Heart right ventricle (tissue), 16 donors: ENCODE measurements at places on chromosomes 1 and 21. TPM values are rescaled to one million over a fixed set of nuclear protein-coding genes. Genes with fewer than 3 reads are reported as not detected.

GJA9 gene
- not detected for total RNA-seq

SPRR2G gene
- not detected for total RNA-seq

RNU1-3 gene
- total RNA-seq = 1,075 TPM

S100A8 gene
- 22.3 TPM for total RNA-seq

JAK1 gene
- 83.5 TPM for total RNA-seq

TRIM17 gene
- not detected for total RNA-seq

IFI6 gene
- 32.8 TPM for total RNA-seq

- no peak for DNase-seq
- H3K4me3 ChIP-seq = no peak overlapping the region
- H3K27ac ChIP-seq = no peak overlapping the region
- H3K36me3 ChIP-seq = no peaks in the 10 kb centered on the region
These were observed 12.2 kb downstream of the C1orf74 start for GRCh38 chr1:209772126-209772525.

DNA sequence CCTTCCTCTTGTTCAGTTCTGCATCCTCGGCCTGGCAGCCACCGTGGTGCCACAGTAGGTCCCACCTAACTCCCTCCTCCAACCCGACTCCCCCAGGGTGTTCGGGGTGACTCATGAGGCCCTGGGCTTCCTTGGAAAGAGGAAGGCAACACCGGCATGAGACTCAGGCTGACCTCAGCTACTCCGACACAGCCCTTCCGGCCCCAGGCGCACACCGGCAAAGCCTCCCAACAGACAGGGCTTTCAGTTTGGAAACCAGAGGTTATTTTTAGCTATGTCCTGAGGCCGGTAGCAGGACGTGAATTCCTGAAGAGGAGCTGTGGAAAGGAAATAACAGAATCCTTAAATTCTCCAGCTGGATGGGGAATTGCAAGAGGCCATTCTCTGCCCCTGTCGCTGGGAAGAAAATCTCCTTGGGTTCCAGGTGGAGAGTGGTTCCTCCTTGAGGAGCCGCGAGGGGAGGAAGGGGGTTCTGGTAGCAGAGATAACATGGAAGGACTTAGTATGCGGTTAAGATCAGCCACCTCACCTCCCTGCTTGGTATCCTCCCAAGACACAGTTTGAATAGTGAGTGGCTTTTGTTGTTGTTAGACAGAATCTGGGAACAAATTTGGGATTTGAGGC lies 24.4 kb downstream of the PLXNA2 start:
- H3K27me3 ChIP-seq = no peaks in the 10 kb centered on the region
- no peak overlapping the region for H3K4me3 ChIP-seq
- H3K27ac ChIP-seq = peak overlapping the region; percentile 86
- H3K4me1 ChIP-seq = peaks cover 74% of the 10 kb centered on the region
- peak; percentile 87 for DNase-seq

- H3K4me3 ChIP-seq = no peak overlapping the region
- H3K36me3 ChIP-seq = no peaks in the 10 kb centered on the region
- no peaks in the 10 kb centered on the region for H3K27me3 ChIP-seq
- DNase-seq = no peak
These were observed 280.2 kb downstream of the ASTN1 start for GRCh38 chr1:176884286-176884685.

DNA sequence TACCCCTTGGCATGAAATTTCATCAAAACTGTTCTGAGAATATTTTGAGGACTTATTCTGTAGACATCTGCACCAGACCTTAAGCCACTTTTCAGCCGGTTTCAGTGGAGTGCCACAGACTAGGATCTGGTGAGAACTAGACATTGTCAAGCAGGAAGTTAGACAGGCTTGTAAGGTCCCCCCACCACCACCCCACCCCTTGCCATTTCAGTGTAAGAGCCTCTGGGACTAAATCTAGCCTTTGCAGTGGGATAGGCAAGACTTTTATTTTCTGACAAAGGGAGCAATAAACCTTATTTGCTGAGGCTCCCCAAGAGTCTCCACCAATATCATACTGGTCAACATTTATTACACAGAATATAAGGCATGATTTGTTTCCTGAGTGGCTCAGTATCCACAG lies 77.9 kb upstream of the EXO1 start:
- no peaks in the 10 kb centered on the region for H3K4me1 ChIP-seq
- no peaks in the 10 kb centered on the region for H3K36me3 ChIP-seq
- no peak for DNase-seq
- no peak overlapping the region for H3K4me3 ChIP-seq
- no peak overlapping the region for H3K27ac ChIP-seq
- H3K27me3 ChIP-seq = no peaks in the 10 kb centered on the region

- no peak overlapping the region for H3K4me3 ChIP-seq
- H3K36me3 ChIP-seq = no peaks in the 10 kb centered on the region
- DNase-seq = no peak
- H3K27me3 ChIP-seq = no peaks in the 10 kb centered on the region
- no peak overlapping the region for H3K27ac ChIP-seq
These were observed 109.1 kb downstream of the HHAT start for GRCh38 chr1:210437781-210438180.

GRCh38 chr1:194298007-194298598 lies 1111.7 kb upstream of the B3GALT2 start:
- H3K27ac ChIP-seq = no peak overlapping the region
- no peak for DNase-seq

DNA sequence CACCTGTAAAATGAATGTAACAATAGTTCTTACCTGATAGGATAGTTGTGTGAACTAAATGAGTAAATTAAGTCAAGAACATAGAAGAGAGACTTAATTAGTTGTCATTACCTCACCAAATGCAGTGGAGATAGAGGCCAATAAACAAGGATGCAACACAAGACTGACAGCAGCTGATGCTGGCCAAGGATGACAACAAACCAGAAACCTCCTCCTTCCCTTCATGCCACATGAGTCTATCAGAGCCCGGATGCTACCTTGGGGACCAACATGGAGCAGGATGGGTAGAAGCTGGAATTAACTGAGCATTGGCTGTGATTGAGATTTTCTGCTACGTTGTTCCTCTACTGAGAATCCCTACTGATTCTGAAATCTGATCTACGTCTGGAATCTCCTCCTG lies 30.3 kb upstream of the USP1 start:
- H3K36me3 ChIP-seq = no peaks in the 10 kb centered on the region
- no peak overlapping the region for H3K27ac ChIP-seq
- no peaks in the 10 kb centered on the region for H3K4me1 ChIP-seq
- H3K27me3 ChIP-seq = peaks cover 4% of the 10 kb centered on the region
- H3K4me3 ChIP-seq = no peak overlapping the region

DNA sequence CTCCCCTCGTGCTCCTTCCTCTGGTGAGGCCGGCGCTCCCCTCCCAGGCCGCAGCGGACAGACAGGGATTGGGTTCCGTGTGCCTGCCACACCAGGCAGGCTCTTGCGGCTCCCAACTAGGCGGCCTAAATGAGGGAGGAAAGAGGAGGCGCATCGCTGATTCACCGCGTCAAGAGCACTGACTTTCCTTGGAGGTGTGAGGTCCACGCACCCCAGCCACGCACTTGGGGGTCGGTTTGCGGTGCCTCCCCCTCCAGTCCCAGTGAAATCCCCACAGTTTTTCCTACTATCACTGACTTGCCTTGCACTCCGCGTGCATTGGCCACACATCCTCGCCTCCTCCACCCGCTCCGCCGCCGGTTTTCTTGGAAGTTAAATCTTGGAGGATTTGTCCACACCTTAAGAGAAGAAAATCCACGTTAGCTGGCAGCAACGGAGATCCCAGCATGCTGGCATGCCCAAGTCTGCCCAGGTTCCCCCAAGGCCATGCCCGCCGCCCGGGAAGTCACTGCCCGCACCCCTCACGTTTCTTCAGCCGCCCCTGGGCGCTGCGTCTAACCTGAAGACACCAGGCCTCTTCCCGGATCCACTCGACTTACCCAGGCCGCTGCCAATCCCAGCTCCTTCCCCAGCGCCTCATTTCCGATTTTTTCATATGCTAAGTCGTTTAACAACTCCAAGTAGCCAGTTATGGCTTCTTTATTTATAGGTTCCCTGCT lies 1.1 kb upstream of the FOXD3 start:
- DNase-seq = no peak
- H3K36me3 ChIP-seq = peaks cover 10% of the 10 kb centered on the region
- H3K27me3 ChIP-seq = peaks cover 100% of the 10 kb centered on the region
- H3K27ac ChIP-seq = no peak overlapping the region
- peaks cover 8% of the 10 kb centered on the region for H3K4me1 ChIP-seq

- H3K36me3 ChIP-seq = peaks cover 18% of the 10 kb centered on the region
- H3K4me1 ChIP-seq = peaks cover 64% of the 10 kb centered on the region
These were observed 773 bp downstream of the CNST start for GRCh38 chr1:246566813-246567645.

GRCh38 chr21:31880816-31881215 lies 8.0 kb downstream of the HUNK start:
- no peaks in the 10 kb centered on the region for H3K36me3 ChIP-seq
- peaks cover 7% of the 10 kb centered on the region for H3K27me3 ChIP-seq
- H3K4me1 ChIP-seq = no peaks in the 10 kb centered on the region
- no peak overlapping the region for H3K27ac ChIP-seq

DNA sequence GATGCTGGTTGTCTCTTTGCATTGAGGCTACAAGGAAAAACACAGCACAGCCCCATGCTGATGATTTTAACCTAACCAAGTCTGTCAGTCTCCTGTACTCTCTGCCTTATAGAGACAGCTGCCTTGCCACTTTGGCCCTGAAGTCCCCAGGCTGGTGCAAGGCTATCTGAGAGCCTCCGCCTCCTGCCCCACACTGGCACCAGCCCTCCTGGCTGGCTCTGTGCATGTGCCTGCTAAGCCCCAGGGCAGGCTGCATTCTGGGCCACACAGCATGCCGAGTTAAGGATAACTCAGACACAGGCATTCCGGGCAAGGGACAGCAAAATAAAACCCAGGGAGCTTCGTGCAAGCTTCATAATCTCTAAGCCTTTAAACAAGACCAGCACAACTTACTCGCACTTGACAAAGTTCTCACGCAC lies 910 bp downstream of the RUNX1 start:
- H3K36me3 ChIP-seq = no peaks in the 10 kb centered on the region
- no peak overlapping the region for H3K4me3 ChIP-seq
- peaks cover 11% of the 10 kb centered on the region for H3K27me3 ChIP-seq
- no peak overlapping the region for H3K27ac ChIP-seq
